ENCODE measurements at places on chromosomes 11 and 22.
A peak's percentile ranks its signal among the peaks of the same experiment; 100 is the strongest.

DNA sequence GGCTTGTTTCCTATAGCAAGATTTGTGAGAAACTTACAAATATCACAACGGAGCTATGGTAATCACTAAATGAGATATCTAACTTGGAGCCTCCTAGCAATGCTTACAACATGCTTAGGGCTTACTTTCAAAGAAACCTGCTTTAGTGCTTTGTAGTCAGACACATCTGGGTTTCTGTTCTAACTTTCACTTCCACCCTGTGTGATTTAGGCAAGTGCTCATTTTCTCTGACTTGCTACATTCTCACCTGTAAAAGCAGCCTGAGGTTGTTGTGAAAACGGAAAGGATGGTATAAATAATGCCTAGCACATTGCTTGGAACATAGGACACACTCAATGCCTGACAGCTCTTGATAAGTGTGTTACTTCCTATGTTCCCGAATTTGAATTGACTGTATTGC lies 45.6 kb downstream of the LRRC4C start:
- no peak for DNase-seq

DNA sequence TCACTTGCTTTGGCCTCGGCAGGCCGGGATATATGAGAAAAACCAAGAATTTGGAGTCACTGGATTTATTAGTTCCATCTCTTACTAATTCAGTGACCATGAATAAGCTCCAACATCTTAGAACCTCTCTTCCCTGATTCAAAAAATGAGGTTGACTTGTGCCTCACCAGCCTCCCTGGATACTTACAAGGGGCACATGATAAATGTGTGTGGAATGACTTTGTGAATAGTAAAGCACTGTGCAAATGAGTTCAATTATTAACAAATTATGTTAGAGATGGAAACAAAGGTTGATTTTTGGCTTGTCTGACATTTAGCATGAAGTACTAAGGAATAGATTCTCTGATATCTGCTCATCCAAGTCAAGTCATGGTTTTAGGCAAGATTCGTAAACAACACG lies 104.1 kb downstream of the TRIM44 start:
- no peak for DNase-seq

- DNase-seq = no peak
These were observed 120.0 kb upstream of the SYT13 start for GRCh38 chr11:45405916-45406670.

DNA sequence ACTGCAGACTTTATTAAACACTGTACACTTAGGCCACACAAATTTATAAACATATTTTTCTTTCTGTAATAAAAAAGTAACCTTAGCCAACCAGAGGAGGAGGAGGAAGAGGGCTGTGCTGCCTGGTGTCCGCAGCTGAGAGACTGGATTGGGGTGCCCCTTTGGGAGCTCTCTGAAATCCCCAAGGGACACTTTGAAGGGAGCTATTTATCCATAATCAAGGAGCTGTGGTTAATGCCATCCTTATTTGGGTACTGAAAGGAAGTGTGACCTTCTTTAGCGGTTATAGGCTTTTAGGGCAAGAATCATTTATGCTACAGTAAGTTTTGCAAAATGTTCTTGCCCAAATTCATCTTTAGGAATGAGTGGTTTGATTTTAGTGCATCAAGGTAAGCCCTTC lies 125.8 kb downstream of the RASSF10 start:
- DNase-seq = no peak

GRCh38 chr11:30567120-30567519 lies 19.0 kb downstream of the MPPED2 start:
- DNase-seq = no peak

GRCh38 chr11:127902382-127902781 lies 685.0 kb downstream of the ETS1 start:
- DNase-seq = no peak

GRCh38 chr11:9095421-9095820 lies 4.0 kb upstream of the SCUBE2 start:
- no peak for DNase-seq

DNA sequence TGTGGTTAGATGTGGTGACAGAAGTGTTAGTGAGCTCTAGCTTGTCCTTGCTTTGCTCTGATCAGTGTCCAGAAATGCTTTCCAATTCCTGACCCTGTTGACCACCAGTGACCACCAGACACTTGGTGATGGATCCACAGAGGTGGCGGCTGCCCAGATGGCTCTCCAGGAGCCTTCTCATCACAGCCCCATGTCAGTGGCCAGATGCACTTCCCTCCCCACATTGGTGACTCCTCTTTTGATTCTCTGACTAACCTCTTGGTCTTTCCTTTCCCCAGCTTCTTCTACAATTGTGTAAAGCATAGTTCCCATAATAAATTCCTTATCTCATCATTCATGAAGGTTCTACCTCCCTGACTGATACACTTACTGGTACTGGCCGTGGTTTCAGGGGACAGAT lies 40.1 kb upstream of the CXCR5 start:
- DNase-seq = no peak

DNA sequence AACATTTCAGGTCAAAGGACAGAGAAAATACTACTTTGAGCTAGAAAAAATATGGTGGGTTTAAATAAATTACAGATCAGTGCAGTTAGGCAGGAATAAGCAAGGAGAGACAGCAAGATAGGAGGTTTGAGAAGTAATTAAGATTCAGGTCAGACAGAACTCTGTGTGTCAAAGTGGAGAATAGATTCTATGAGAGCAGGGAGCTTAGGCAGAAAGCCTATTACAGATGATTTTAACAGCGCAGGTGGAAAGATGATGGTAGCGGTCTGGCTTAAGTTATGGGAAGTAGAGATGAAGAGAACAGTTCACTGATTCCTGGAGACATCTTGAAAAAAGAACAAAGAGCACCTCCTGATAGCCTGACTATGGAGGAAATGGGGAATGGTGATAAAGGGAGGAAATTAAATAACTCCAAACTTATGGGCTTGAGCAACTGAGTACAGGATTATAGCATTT lies 106.0 kb downstream of the APIP start:
- no peak for DNase-seq

- no peak for DNase-seq
These were observed 6.6 kb downstream of the H19 start for GRCh38 chr11:1990872-1991578.

DNA sequence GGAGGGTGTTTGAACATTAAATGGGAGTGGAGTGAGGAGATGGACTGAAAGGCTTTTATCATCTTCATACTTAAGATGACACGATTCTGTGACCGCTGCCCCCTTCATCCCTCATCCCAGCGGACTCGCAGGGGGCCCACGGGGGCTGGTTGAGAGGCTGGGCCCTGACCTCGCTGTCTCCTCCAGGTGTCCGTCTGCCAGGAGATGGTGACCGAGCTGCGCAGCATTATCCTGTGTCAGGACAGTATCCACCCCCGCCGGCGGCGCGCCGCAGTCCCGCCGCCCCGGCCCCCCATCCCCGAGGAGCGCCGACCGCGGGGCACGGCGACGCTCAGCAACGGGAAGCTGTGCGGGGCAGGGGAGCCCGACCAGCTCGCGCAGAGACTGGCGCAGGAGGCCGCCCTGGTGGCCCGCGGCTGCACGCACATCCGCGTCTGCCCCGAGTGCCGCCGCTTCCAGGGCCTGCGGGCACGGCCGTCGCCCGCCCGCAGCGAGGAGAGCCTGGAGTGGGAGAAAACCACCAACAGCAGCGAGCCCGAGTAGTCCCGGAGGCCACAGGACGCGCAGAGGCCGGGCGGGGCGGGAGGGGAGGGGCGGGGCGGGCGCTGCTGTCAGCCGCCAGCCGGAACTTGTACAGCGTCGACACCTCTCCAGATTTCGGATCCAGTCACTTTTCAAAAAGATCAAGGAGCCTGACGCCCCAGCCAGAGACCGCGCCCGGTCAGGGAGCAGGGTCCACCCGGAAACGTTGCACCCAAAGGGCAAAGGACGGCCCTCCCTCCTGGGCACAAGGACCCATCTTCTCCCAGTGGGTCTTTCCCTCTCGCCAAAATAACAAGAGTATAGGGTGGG lies 38.0 kb upstream of the TBCEL start:
- DNase-seq = peak; percentile 44

DNA sequence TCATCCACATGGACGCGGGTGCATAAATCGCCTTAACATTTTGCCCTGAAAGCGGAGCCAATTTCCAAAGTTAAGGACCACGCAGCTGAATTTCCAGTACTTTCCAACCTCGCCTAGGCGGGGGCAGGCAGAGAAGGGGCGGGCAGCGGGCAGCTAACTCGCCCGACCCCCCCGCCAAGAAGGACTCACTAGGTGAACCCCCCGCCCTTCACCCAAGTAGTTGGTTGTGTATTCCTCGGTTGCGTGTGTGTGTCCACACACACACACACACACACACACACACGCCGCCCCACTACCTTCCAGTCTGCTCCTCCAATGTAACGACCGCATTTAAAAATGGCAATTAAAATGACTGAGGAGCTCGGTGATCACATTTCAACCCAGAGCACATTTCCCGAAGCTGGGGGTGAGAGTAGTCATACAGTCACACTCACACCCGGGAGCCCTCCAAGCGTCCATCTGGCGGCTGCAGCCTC lies 1.4 kb downstream of the TENM4 start:
- no peak for DNase-seq

GRCh38 chr11:109193880-109194279 lies 228.1 kb upstream of the C11orf87 start:
- no peak for DNase-seq

DNA sequence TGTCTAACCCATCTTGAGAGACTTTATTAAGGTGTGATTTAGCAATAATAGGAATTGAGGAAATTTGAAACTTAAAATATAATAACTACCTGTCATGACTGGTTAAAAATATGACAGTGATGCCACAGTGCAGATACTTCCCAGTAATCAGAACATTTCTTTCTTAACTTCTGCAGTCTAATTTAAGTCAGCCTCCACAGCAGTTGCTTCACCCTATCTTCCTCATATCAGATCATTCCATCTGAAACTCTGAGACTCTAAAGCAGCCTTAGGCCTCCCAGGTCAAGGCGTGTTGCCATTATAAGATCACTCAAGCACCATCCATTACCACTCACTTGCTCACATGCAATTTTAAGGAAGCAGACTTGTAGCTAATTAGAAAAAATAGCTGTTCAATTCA lies 302.2 kb downstream of the AASDHPPT start:
- DNase-seq = no peak

DNA sequence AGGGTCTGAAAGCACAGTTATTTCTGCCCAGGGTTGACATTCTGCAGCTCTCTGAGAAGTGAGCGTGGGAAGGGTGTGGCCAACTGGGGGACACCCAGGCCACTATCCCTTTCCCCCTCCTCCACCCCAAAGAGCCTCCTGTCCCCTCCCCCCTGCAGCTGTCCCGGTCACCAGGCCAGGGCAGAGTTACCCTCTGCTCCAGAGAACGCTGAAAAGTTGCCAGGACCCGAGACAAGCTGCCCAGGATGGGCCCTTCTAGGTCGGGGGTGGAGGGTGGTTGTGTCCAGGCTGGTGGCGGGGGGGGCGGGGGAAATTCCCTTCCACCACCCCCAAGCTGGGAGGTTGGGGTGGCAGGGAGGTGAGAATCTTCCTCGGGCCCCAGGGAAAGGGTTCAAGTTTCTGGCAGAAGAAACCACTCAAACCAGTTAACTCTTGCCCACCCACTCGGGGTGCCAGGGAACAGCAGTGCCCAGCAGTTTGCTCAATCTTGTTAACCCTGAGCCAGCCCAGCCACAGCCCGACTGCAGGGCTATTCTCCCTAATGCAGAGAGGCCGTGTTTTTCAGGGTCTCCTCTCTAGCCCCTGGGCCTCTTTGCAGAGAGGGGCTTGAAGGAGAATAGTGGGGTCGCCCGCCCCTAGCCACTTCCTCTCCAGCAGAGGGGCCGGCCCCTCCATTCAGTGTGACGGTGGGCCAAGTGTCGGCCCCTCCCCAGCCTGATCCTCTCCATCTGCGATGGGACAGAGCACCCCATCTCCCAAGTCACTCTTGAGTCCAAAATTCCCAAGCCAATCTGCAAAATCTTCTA lies 697 bp downstream of the LGALS1 start:
- DNase-seq = no peak

DNA sequence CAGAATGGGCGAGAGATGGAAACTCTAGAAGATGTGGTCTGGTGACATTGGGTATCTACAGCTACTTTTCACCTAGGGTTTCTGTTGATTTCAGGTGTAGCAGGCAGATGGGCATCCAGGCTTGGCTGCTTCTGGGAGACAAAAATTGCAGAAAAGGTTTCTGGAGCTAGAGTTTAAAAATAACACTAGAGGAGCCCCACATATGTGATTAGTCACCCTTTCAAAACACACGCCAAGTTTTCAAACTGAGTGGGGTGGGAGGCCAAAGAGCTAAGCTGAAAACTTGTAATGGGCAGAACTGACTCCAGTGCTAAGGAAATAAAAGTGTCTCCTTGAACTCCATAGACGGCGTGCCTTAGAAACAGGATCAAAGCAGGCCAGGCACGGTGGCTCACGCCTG lies 80.8 kb downstream of the GRK3 start:
- no peak for DNase-seq

- no peak for DNase-seq
These were observed 98.4 kb upstream of the PARVA start for GRCh38 chr11:12278766-12279671.

- DNase-seq = no peak
These were observed 11.6 kb upstream of the GNAZ start for GRCh38 chr22:23058481-23059283.
